ENCODE measurements at places on chromosomes 1 and 21. TPM values are rescaled to one million over a fixed set of nuclear protein-coding genes. Genes with fewer than 3 reads are reported as not detected.

RIMKLA gene
- total RNA-seq, result 8.1 TPM

DNA sequence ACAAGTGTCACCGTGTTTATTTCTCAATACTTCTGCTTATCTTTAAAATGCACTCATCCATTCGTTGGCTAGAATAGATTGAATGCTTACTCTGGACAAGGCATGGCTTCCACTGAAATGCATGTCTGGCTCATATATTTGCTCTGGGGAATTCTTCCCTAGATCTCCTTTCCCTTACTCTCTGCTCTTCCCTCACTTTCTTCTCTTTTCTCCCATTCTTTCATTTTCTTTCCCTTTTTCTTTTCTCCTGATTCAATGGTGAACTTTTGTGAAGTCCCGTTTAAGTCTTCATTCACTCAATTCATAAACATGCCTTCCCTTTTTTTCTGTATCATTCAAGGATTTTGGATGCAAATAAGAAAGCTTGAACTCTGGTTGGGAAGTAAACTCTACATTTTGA is 234.5 kb downstream of the DYRK1A start:
- no peaks in the 10 kb centered on the region for H3K36me3 ChIP-seq
- H3K27me3 ChIP-seq, result no peaks in the 10 kb centered on the region
- no peak overlapping the region for H3K27ac ChIP-seq

DAB1 gene
- 0.15 TPM for total RNA-seq

SEC22B gene
- total RNA-seq, result 27.4 TPM

CLDN17 gene
- total RNA-seq, result not detected

TMEM61 gene
- 4.0 TPM for total RNA-seq

- H3K27ac ChIP-seq, result no peak overlapping the region
- peaks cover 12% of the 10 kb centered on the region for H3K36me3 ChIP-seq
- DNase-seq, result no peak
Observed at GRCh38 chr1:228293393-228293792, 85.5 kb downstream of the OBSCN start.

- H3K4me3 ChIP-seq, result no peak overlapping the region
- no peak overlapping the region for H3K27ac ChIP-seq
- H3K36me3 ChIP-seq, result peaks cover 38% of the 10 kb centered on the region
- no peaks in the 10 kb centered on the region for H3K27me3 ChIP-seq
- H3K4me1 ChIP-seq, result no peaks in the 10 kb centered on the region
Observed at GRCh38 chr1:203704120-203704519, 60.9 kb upstream of the LAX1 start.

DNA sequence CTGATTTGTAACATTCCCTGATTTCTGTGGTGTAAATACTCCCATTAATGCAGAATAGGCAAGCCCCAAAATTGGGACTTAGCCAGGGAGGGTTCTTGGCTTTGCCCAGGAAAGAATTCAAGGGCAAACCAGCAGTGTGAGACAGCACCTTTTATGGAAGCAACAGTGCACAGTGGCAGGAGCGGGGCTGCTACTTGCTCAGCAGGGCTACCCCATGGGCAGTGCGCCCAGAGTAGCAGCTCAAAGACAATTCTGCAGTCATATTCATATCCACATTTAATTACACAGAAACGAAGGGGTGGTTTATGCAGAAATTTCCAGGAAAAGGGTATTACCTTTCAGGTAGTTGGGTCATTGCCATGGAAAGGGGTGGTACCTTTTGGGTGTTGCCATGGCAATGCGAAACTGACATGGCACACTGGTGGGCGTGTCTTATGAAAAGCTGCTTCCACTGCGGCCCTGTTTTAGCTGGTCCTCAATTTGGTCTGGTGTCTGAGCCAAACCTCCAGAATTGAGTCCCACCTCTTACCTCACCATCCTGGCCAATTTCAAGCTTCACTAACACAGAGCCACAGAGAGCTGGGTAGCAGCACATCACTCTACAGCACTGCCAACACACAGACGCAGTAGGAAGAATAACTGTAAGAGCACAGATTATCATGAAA is 35.9 kb downstream of the FHAD1 start:
- H3K4me3 ChIP-seq, result no peak overlapping the region
- H3K27me3 ChIP-seq, result no peaks in the 10 kb centered on the region
- H3K27ac ChIP-seq, result no peak overlapping the region
- no peaks in the 10 kb centered on the region for H3K4me1 ChIP-seq
- no peaks in the 10 kb centered on the region for H3K36me3 ChIP-seq
- DNase-seq, result no peak

- DNase-seq, result no peak
- H3K27ac ChIP-seq, result no peak overlapping the region
- H3K27me3 ChIP-seq, result no peaks in the 10 kb centered on the region
Observed at GRCh38 chr1:59703226-59703917, 111.4 kb upstream of the HOOK1 start.

- DNase-seq, result no peak
- H3K27ac ChIP-seq, result no peak overlapping the region
- no peaks in the 10 kb centered on the region for H3K4me1 ChIP-seq
- no peaks in the 10 kb centered on the region for H3K36me3 ChIP-seq
- no peak overlapping the region for H3K4me3 ChIP-seq
Observed at GRCh38 chr1:229694053-229694693, 68.1 kb downstream of the URB2 start.

DNA sequence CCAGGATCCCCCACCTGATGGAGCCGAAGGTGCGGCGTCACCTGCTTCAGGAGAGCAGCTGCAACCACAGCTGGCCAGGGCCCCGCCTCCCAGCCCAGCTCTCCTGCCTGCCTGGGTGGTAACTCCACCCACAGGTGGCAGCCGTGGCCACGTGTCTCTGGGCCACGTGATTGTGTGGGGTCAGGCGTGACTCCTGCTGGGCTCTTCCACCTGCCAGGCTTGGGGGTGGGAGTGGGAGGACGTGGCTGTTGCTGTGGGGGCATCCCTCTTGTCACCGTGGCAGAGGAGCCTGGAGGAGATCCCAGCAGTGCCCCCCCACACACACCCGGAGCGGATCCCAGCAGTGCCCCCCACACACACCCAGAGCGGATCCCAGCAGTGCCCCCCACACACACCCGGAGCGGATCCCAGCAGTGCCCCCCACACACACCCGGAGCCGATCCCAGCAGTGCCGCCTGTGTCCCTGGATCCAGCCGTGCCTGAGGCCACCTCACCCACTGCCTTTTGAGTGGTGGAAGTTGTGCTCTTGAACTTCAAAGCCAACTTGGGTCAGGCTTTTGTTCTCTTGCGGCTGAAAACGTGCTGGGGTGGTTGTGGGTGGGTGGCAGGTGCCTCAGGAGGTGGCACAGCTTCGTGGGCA is 32.2 kb downstream of the POFUT2 start:
- H3K4me3 ChIP-seq, result no peak overlapping the region
- no peak overlapping the region for H3K27ac ChIP-seq
- H3K36me3 ChIP-seq, result no peaks in the 10 kb centered on the region
- DNase-seq, result peak; percentile 71

DNA sequence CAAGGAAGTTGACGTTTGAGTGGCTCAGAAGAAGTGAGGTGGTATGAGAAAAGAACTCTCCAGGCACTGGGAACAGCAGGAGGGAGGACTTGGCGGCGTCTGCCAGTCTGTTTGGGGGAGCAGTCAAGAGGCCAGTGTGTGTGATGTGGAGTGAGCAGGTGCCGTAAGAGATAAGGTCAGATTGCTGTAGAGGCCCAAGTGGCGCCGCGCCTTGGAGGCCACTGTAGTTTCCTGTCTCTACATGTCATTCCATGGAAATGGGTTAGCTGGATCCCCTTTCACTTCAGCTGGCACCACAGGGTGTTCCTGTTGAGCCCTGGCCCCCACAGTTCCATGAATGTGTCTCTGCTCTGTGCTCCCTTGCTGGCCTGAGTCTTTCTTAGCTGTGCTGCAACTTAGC is 35.5 kb upstream of the PTPRF start:
- peaks cover 21% of the 10 kb centered on the region for H3K4me1 ChIP-seq
- H3K27ac ChIP-seq, result peak overlapping the region; percentile 28
- no peaks in the 10 kb centered on the region for H3K27me3 ChIP-seq
- peak; percentile 80 for DNase-seq

All from upper lobe of left lung (tissue), 6 donors.